Pancreas (tissue), 10 donors: ENCODE measurements at places on chromosomes 5 and 9. TPM values are rescaled to one million over a fixed set of nuclear protein-coding genes. Genes with fewer than 3 reads are reported as not detected.

The PIGO gene
- 26.1 TPM for polyA plus RNA-seq

The MBLAC2 gene
- 2.6 TPM for polyA plus RNA-seq

The N4BP3 gene
- polyA plus RNA-seq, result 0.75 TPM

The GGTA1 gene
- 1.6 TPM for polyA plus RNA-seq

The CEMIP2 gene
- polyA plus RNA-seq, result 14.3 TPM

The SHB gene
- polyA plus RNA-seq, result 11.5 TPM

The RNF180 gene
- polyA plus RNA-seq, result 1.3 TPM

The SLCO6A1 gene
- not detected for polyA plus RNA-seq

GRCh38 chr5:58670582-58670981 lies 87.7 kb downstream of the RAB3C start:
- peak overlapping the region; percentile 84 for H3K27ac ChIP-seq
- peak; percentile 11 for DNase-seq
- peaks cover 14% of the 10 kb centered on the region for H3K4me1 ChIP-seq
- no peaks in the 10 kb centered on the region for H3K27me3 ChIP-seq
- H3K4me3 ChIP-seq, result no peak overlapping the region
- no peaks in the 10 kb centered on the region for H3K36me3 ChIP-seq

DNA sequence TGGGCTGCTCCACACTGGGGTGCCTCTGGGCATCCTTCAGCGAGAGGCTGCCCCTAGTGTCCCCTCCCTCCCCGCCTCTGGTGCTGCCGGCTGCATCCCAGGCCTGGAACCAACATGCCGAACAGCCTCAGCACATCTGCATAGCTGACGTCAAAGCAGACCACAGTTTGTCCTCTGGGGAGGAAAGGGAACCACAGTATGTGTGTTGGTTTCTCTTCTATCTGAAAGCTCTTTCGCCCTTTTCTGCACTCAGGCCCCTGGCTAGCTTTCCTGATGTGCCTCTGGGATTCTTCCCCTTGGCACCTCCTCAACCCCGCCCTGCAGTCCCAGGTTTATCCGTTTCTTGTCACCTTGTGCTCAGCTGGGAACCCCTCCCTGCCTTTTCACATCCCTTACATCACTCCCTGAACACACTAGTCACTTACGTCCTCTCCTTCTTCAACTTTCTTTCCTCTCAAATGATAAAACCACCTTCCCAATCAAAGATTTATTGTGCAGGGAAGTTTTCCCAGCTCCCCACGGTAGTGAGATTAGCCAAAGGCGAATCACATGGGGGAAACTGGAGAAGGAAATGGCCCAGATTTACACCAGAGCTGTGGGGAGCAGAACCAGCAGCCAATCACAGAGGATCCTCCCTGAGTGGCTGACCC lies 35.5 kb upstream of the B4GALT1 start:
- H3K27ac ChIP-seq, result no peak overlapping the region
- H3K4me3 ChIP-seq, result no peak overlapping the region
- no peaks in the 10 kb centered on the region for H3K4me1 ChIP-seq
- DNase-seq, result no peak
- H3K36me3 ChIP-seq, result no peaks in the 10 kb centered on the region

DNA sequence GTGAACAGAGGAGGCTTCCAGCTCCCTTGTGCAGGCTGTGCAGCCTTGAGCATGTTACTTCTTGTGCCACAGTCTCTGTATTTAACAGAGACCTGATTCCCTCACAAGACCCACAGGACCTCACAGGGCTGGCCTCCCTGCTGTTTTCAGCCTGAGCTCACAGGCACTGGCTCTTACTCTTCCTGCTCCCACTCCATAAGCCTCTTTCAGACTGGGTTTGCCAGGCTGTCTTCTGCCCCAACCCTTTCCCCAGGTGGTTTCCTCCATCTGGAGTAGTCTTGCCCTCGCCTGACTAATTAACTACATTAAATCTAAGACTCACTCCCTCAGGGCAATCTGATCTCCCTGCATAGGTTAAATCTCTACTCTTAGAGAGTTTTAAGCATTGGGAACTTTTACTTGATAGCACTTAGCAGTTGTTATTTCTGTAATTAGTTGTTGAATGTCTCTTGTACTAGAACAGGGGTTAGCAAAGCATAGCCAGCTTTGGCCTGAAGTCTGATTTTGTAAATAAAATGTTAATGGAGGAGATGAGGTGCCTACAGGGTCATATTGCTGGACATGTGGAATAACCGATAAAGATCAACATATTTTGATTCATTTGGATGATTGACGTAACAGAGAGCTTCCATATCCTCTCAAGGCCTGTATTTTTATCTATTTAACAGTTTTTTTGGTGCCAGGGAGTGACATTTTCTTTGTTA lies 28.6 kb upstream of the SPATA31E1 start:
- H3K27me3 ChIP-seq, result no peaks in the 10 kb centered on the region
- H3K4me1 ChIP-seq, result no peaks in the 10 kb centered on the region
- H3K4me3 ChIP-seq, result no peak overlapping the region

GRCh38 chr5:142617416-142618129 lies 68.3 kb downstream of the FGF1 start:
- no peaks in the 10 kb centered on the region for H3K4me1 ChIP-seq
- no peak overlapping the region for H3K27ac ChIP-seq
- no peaks in the 10 kb centered on the region for H3K27me3 ChIP-seq
- no peak overlapping the region for H3K4me3 ChIP-seq

DNA sequence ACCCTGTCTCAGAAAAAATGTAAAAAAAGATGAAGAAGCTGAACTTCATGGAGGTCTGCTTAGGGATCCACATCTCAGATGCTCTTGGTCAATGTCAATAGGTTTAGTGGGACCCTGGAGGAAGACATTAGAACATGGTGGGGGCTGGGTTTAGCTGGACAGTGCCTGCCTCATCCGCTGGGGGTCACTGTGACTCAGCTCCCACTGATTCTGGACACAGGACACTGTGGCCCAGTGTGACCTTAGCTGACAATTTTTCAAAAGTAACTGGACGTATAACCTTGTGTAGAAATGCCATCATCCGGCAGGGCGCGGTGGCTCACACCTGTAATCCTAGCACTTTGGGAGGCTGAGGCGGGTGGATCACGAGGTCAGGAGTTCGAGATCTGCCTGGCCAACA lies 7.3 kb upstream of the HNRNPAB start:
- H3K27me3 ChIP-seq, result no peaks in the 10 kb centered on the region
- no peak overlapping the region for H3K27ac ChIP-seq
- no peaks in the 10 kb centered on the region for H3K36me3 ChIP-seq
- no peak overlapping the region for H3K4me3 ChIP-seq
- no peak for DNase-seq
- H3K4me1 ChIP-seq, result no peaks in the 10 kb centered on the region

DNA sequence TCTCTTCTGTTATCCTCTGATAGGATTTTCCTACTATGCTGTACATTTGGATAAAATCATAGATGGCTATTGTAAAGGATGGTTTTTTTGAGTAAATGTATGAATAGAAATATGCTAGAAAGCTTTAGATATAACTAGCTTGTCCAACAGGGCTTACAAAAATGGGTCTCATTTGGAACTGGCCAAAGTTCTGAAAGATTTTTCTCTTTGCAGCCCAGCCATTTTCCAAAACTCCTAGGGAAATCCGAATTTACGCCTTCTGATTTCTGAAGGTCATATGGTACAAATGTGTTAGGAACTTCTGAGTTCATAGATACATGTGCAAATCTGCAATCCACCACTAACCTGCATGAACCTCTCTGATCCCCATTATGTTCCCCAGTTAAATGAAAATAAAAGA lies 603.9 kb upstream of the C9orf72 start:
- no peak for DNase-seq
- no peaks in the 10 kb centered on the region for H3K36me3 ChIP-seq
- H3K4me1 ChIP-seq, result no peaks in the 10 kb centered on the region
- no peaks in the 10 kb centered on the region for H3K27me3 ChIP-seq
- no peak overlapping the region for H3K27ac ChIP-seq

- no peak for DNase-seq
- no peak overlapping the region for H3K27ac ChIP-seq
- H3K27me3 ChIP-seq, result no peaks in the 10 kb centered on the region
- H3K4me3 ChIP-seq, result no peak overlapping the region
Measured at GRCh38 chr9:130243882-130244170, 21.7 kb upstream of the HMCN2 start.

GRCh38 chr5:54317511-54318260 lies 7.3 kb upstream of the ARL15 start:
- H3K4me3 ChIP-seq, result no peak overlapping the region
- H3K27me3 ChIP-seq, result no peaks in the 10 kb centered on the region
- DNase-seq, result no peak

DNA sequence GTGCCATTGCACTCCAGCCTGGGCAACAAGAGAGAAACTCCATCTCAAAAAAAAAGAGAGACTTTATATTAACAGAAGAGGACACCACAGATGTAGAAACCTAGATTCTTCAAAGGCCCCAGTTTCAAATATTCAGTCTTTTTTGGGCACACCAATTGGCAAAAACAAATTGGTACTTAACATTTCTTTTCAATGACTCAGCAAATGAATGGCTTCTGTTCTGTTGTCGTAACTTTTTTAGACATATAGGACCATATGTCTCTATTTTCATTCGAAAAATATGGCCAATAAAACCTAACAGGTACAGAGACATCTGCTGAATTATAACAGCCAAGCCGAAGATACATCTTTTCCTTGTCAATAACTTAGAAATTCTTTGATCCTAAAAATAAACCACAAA lies 212.8 kb downstream of the EBF1 start:
- no peak overlapping the region for H3K27ac ChIP-seq
- H3K27me3 ChIP-seq, result no peaks in the 10 kb centered on the region
- no peak for DNase-seq

DNA sequence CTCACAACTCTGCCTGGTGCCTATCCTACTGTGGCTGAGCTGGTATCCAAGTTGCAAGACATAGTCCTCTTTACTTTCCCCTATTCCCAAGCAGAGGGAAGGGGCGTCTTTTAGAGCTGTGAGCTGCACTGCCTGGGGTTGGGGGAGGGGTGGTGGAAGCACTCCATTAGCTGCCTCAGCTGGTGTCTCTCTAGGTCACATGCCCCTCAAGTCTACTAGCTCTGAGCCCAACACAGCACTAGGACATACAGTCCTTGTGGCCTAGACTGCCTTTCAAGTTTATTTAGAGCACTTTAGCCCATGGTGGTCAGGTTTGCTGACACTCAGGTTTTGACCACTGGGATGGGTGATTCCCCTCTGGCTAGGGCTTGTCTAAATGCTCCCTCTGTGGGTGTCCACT lies 54.7 kb downstream of the SREK1 start:
- DNase-seq, result no peak
- no peak overlapping the region for H3K4me3 ChIP-seq
- no peaks in the 10 kb centered on the region for H3K4me1 ChIP-seq
- H3K27ac ChIP-seq, result no peak overlapping the region

DNA sequence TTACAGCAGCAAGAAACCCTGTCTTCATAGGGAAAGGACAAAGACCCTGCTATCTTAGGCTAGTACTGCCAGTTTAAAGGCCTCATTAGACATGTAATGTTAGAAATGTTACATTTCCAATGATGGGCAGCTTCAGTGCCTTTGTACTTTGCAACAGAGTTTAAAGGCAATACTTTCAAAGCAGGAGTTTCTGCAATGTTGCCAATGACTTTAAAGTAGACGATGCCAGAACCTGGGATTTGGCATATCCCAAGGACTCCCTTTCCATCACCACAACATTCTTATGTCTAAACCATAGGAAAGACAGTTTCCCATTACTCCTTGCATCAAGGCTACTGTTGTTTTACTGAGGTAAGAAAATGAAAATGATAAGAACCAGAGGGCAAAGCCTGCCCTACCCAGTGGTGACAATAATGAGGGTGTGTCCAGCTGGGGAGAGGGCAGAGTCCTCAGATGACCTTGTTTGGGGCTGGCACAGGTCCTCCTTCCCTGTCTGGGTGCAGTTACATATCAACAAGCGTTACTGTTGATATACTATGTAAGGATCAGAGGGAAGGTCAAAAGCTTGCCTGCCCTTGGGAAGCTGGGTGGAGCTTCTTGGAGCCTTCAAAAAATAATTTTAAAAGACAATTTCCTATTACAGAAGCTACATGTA lies 27.5 kb upstream of the MLANA start:
- H3K4me3 ChIP-seq, result no peak overlapping the region
- DNase-seq, result peak; percentile 44
- no peak overlapping the region for H3K27ac ChIP-seq
- H3K36me3 ChIP-seq, result no peaks in the 10 kb centered on the region
- no peaks in the 10 kb centered on the region for H3K4me1 ChIP-seq

- no peak overlapping the region for H3K27ac ChIP-seq
- DNase-seq, result no peak
- H3K4me1 ChIP-seq, result no peaks in the 10 kb centered on the region
- no peaks in the 10 kb centered on the region for H3K27me3 ChIP-seq
Measured at GRCh38 chr5:142972064-142972570, 201.9 kb downstream of the ARHGAP26 start.

DNA sequence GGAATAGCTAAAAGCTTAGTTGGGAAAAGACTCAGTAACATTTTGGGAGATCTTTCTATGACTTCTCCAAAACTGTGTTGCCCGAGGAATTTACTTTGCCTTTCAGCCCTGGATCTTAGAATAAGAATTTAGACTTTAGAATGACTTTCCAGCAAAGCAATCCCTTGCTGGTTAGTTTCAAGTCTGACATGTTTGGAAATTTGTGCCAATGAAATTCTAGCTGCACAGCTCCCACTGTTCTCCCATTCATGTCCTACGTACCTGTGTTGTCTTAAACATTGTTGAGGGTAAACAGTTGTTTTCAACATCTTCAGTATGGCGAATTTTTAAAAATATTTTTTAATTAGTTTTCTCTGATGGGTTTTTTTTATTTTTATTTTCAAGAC lies 111.4 kb downstream of the CCDC192 start:
- no peak for DNase-seq
- no peaks in the 10 kb centered on the region for H3K4me1 ChIP-seq
- no peaks in the 10 kb centered on the region for H3K27me3 ChIP-seq
- H3K27ac ChIP-seq, result no peak overlapping the region

- DNase-seq, result no peak
- H3K36me3 ChIP-seq, result no peaks in the 10 kb centered on the region
- no peak overlapping the region for H3K4me3 ChIP-seq
Measured at GRCh38 chr9:38200431-38200830, 131.4 kb upstream of the SHB start.

DNA sequence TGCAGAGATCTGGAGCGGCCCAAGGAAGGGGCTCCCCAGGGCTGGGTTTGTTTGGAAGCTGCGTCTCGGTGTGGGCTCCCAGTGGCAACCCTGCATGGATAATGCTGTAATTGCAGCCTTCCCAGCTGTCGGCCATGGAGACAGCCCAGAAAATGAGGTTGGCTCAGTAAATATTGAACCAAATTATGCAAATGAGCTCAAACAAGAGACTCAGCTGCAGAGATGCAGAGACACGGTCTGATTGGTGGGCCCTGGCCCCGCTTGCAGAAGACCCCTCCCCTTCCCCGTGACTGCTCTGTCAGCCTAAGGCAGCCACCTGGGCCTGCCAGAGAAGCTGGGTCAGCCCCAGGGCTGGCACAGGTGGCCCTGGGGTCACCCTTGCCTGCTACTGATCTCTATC lies 75.9 kb downstream of the RAD23B start:
- no peaks in the 10 kb centered on the region for H3K36me3 ChIP-seq
- H3K27ac ChIP-seq, result no peak overlapping the region
- H3K4me3 ChIP-seq, result no peak overlapping the region
- H3K27me3 ChIP-seq, result no peaks in the 10 kb centered on the region
- DNase-seq, result no peak
- no peaks in the 10 kb centered on the region for H3K4me1 ChIP-seq

- no peak for DNase-seq
- H3K27ac ChIP-seq, result no peak overlapping the region
- H3K36me3 ChIP-seq, result no peaks in the 10 kb centered on the region
- peak overlapping the region; percentile 32 for H3K4me3 ChIP-seq
- no peaks in the 10 kb centered on the region for H3K27me3 ChIP-seq
- no peaks in the 10 kb centered on the region for H3K4me1 ChIP-seq
Measured at GRCh38 chr9:133477992-133478850, 678 bp downstream of the SLC2A6 start.

- DNase-seq, result no peak
- no peaks in the 10 kb centered on the region for H3K36me3 ChIP-seq
- H3K27ac ChIP-seq, result no peak overlapping the region
- H3K4me1 ChIP-seq, result no peaks in the 10 kb centered on the region
- H3K27me3 ChIP-seq, result no peaks in the 10 kb centered on the region
Measured at GRCh38 chr5:175032741-175033151, 308.4 kb downstream of the MSX2 start.
